ENCODE measurements at places on chromosomes 12 and 14.

DNA sequence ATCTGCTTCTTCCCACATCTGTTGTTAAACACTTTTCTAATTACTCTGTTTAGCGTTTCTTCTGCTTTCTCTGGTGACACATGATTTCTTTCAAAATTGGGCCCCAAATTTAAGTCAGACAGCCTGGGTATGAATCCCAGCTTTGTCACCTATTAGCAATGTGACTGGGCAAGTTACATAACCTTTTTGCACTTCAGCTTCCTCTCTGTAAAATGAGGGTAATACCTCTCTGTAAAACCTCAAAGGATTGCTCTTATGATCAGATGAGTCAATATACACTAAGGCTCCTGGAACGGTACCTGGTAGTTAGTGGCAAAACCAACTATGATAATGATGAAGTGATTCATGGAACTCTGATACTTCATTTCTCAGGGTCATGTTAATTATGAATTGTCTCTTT lies 33.0 kb downstream of the E2F7 start:
- DNase-seq = peak; percentile 12

DNA sequence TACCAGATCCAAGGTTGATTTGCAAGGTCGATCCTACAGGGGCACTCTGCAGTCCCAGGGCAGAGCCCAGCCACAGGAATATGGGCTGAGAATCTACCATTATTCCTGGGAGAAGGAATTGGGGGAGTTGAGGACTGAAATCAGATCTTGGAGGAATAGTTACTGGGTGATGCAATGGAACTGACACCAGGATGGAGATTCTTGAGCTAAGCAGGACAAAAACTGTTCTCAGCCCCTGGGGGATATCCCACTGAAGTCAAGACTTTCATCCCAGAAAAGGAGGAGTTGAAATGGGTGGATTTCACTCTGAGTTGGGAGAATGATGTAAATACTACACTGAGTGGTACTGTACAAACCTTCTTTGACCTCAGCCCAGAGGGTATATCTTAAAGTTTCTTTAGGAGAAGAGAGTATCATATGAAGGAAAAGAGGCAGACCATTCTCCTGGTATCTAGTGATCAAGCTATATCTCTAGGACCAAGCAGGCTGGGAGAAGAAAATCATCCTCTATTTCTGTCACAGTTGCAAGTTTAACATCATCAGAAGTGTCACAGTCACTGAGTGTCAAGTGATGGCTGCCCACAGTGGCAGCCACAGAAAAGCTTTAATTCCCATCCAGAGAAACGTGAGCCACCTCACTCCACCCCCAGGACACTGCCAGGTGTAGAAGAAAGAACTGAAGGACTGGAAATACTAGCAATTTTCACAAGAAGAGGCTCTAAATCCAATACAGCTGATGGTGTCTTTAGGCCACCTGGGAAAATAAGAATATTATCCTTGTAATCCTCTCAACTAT lies 181.9 kb downstream of the NUAK1 start:
- no peak for DNase-seq

DNA sequence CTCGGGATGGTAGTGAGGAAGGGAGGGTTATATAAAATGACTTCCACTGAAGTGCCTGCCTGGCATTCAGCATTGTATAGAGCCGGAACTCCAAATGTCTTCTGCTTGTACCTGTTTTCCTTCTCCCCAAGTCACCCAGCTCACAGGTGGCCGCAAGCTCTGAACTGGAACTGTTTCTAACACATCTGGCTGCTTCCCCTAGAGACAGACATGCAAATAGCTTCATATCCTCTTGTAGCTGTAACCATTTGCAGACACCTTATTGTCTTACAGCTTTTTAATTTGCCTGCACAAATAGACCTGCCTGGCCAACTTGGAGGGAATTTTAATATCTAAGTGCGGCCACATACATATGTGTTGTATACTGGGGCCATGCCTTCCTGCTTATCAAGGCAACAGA lies 126.0 kb downstream of the CHST11 start:
- no peak for DNase-seq

DNA sequence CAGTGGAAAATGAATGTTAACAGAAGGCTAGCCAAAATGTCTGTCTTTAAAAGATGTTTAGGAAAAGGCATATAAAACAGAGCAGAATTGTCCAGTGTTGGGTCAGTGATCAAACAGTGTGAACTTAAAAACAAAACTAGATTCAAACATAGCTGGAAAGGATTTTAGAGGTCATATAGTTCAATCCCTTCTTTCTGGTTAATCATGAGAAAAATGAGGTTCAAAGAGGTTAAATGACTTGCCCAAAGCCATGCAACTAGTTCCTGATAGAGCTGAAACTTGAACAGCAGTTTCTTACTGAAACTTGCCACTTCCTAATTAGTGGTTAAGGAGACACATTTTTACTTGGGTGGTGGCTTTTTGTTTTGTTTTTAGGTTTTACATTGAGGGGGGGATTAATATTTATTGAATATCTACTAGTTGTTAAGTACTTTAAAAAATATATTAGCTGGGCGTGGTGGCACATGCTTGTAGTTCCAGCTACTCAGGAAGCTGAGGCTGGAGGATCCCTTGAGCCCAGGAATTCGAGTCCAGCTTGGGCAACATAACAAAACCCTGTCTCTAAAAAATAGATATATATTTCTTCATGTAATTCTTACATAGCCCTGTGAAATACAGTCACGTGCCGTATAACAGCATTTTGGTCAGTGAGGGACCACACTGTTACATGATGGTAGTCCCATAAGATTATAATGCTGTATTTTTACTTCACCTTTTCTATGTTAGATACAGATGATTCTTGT lies 20.4 kb downstream of the ACVR1B start:
- DNase-seq = no peak

DNA sequence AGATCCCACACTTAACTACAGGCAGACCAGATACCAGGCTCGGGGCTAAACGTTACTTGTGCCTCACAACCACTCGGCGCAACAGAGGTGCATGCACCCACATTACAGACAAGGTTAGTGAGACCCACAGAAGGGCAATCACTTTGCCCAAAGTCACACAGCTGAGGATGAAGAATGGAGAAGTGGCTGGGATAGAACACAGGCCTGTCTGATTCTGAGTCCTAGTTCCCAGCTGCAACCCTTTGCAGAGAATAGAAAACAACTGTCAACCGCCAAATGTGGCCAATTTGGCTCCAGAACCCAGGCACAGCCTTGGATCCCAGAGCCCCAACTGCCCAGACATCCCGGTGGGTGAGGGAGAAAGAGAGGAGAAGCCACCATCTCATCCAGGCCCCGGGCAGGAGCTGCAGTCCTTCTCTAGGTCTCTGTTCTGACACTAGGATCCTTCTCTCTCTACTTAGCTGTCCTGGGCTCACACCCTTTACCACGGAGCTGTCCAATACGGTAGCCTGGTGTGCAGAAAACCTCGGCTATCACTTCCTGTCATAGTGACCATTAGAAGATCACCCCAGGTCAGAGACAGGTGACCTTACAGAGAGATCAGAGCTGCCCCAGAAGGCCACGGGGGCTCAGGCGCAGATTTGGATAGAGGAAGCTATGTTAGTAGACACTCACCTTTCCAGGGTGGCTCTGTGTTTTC lies 59.1 kb downstream of the FAM222A start:
- no peak for DNase-seq

DNA sequence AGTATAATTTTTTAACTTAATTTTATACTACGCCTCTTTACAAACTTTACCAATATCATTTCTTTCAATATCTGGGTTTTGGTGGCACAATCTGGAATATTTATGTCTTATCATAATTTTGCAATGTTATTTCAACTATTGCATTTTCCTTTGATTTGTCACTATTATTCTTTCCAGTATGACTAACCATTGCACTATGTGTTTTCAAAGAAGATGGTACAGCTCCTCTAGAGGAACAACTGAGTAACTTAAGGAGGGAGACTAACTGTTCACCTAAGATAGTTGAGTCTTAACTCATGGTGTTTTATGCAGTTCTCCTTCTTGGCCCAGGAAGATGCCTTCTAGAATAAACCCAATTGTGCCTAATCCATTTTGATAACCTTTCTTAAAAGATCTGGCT lies 60.5 kb upstream of the KIF21A start:
- no peak for DNase-seq

GRCh38 chr14:103453791-103454190 lies 68.6 kb downstream of the MARK3 start:
- no peak for DNase-seq

DNA sequence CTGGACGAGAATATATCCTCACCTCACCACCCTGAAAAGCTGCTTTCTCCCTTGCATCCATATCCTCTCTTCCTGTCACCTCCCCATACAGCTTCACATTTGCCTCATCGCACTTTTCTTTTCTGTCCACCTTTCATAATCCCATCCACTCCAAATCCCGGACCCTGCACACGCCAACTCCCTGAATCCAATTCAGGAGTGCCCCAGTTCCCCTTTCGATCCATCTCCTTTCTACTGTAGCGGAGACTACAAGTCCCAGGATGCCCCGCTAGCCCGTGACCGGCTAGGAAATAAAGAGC lies 2.5 kb downstream of the TMEM253 start:
- no peak for DNase-seq

- DNase-seq = peak; percentile 68
Measured at GRCh38 chr12:109879351-109880042, 844 bp downstream of the GLTP start.

DNA sequence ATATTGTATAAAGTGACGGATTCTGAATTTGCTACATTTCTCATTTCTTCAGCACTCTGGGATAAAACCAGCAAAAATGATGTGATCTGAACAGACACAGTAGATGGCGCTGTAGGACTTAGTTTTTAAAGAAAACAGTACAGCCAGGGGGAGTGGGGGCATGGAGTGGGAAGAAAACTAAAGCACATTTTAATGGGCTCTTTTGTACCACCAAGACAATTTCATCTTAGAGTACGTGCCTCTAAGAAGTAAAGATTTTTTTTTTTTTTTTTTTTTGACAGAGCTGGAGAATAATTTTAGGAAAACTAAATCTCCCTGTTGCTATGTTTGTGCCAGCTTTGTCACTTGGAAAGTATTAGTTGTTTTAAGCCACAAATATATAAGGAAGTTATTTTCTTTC lies 124.4 kb downstream of the RAD51B start:
- DNase-seq = peak; percentile 84

GRCh38 chr12:84727961-84728360 lies 184.6 kb downstream of the SLC6A15 start:
- no peak for DNase-seq

- no peak for DNase-seq
Measured at GRCh38 chr14:65661865-65662264, 249.3 kb downstream of the FUT8 start.

- DNase-seq = no peak
Measured at GRCh38 chr14:96085369-96085768, 46.2 kb downstream of the C14orf132 start.

DNA sequence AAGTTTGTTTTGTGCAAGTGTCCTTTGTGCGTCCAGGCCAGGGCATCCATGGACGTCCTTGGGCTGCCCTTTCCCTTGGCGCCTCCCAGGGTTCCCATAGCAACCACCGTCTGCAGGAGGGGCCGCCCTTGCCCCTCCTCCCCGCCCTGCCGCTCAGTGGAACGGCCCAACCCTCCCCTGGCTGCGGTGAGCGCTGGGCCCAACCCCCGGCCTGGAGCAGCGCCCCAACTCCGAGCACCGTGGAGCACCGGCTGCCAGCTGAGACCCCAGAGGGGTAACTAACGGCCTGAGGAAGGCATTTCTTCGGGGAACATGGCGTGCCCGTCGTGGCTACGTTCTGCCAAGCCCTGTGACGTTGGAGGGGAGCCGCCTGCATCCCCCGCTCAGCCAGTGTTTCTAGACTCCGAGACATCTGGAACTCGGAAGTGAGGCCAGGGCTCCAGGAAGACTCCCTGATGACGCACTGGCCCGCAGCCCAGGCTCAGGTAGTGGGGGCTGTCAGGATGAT lies 5.3 kb upstream of the ACACB start:
- peak; percentile 87 for DNase-seq

DNA sequence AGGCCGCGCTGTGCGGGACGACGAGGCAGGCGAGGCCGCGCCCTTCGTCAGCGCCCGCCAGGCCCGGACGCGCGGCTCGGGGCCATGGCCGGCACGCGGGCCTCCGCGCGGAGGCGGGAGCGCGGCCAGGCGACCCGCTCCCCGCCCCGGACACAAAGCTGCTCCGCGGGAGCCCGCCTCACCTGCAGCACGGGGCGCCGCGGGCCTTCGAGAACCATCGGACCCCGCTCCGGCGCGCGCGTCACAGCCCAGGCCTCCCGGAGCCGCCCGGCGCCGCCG lies 342 bp downstream of the DICER1 start:
- no peak for DNase-seq

DNA sequence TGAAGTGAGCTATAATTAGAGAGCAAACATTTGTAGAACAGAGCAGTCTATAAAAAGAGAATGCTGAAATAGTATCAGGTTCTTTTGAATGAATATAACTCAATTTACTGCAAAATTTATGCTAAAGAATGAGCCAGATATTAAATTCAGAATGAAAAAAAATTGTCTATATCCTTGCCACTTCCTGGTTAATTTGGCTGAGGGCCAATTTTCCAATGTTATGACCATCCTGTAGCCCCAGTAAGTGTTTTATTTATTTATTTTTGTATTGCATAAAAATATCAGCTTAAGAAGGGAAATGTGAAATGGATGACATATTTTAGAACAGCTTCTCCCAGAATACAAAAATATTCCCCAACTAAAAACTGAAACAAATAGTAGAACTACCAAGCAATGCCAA lies 263.4 kb downstream of the SOX5 start:
- DNase-seq = no peak

- DNase-seq = peak; percentile 96
Measured at GRCh38 chr12:120228291-120229070, 27.6 kb upstream of the RPLP0 start.

- no peak for DNase-seq
Measured at GRCh38 chr12:15796493-15797141, 7.4 kb upstream of the EPS8 start.

- no peak for DNase-seq
Measured at GRCh38 chr12:105427883-105428282, 97.4 kb downstream of the C12orf75 start.

DNA sequence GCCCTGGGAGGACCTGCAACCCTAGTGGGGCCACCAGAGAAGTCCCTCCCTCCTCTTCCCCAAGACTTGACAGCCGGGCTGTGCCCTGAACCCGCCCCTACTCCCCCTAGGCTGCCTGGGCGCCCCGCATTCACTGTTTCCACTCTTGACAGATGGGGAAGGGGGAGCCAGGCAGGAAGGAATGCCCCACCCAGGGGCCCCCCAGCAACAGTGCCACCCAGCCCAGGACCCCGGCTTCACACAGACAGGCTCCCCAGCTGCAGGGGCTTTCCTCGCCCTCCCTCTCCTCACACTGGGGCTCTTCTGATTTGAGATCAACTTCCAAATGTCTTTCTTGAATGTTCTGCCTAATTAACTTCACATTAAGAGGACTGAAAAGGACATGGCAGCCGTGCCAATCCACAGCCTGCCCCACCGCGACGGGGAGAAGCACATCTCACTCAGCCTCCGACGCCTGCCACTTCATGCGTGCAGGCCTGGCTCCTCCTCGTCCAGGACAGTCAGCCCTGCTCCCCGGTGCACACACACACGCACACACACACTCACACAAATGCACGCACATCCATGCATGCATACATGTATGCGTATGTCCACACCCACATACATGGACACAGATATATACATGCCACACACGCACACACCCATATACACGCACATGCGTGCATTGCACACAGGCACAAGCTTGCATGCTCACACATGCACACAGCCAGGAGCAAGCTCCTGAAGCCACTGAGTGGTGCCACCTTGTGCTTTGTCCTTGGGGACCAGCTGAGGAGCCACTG lies 19.6 kb upstream of the C14orf180 start:
- no peak for DNase-seq
